ENCODE measurements at places on chromosomes 1 and 21.
A peak's percentile ranks its signal among the peaks of the same experiment; 100 is the strongest.

DNA sequence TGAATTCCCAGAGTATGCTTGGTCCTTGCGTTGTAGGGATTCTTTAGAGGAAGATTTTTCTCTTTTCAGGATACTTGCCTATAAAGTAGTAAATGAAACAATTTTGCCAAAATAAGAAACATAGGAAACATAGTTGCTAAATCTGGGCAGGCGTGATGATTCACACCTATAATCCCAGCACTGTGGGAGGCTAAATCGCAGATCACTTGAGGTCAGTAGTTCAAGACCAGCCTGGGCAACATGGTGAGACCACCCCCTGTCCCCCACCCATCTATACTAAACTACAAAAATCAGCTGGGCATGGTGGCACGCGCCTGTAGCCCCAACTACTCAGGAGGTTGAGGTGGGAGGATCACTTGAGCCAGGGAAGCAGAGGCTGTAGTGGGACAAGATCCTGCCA is 4.9 kb downstream of the ARV1 start:
- DNase-seq, result no peak

- no peak for DNase-seq
These were observed 1.2 kb upstream of the CAMTA1 start for GRCh38 chr1:6783936-6784559.

- DNase-seq, result no peak
These were observed 16.4 kb downstream of the ATP1A2 start for GRCh38 chr1:160131803-160132565.

GRCh38 chr1:98903261-98903660 is 101.4 kb downstream of the PLPPR5 start:
- DNase-seq, result no peak

- DNase-seq, result no peak
These were observed 2.6 kb downstream of the E2F2 start for GRCh38 chr1:23528250-23528978.

DNA sequence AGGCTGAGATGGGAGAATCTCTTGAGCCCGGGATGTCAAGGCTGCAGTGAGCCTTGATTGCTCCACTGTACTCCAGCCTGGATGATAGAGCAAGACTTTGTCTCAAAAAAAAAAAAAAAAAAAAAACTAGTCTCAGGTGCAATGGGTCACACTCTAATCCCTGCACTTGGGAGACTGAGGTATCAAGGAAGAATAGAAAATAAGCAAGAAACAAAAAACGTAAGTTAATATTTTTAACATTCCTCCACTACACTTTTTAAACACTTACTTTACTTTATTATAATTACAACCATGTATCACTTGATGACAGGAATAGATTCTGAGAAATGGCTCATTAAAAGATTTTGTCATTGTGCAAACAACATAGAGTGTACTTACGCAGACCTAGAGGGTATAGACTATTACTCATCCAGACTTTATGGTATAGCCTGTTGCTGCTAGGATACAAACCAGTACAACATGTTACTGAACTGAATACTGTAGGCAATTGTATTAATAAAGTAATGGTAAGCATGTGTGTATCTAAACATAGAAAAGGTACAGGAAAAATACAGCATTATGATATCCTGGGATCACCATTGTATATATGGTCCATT is 1244.1 kb upstream of the ADGRL4 start:
- no peak for DNase-seq

DNA sequence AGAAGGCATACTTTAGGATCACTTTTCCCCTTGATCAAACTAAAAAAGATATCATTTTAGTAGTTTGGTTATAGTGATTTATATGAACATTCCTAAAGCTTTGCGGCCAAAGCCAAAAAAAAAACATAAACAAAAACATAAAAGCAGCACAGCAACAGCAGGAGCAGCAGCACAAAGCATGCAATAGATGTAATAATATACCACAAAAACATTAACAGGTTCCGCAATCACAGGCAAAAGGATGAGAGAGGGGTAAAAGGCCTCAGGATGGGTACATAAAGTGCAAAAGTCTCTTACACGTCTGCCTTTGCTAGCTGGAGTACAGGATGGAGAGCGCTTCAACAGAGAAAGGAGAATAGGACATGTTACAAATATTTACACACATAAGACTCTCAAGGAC is 119.0 kb downstream of the COQ8A start:
- DNase-seq, result no peak

- DNase-seq, result no peak
These were observed 11.1 kb downstream of the RNF19B start for GRCh38 chr1:32953495-32953894.

DNA sequence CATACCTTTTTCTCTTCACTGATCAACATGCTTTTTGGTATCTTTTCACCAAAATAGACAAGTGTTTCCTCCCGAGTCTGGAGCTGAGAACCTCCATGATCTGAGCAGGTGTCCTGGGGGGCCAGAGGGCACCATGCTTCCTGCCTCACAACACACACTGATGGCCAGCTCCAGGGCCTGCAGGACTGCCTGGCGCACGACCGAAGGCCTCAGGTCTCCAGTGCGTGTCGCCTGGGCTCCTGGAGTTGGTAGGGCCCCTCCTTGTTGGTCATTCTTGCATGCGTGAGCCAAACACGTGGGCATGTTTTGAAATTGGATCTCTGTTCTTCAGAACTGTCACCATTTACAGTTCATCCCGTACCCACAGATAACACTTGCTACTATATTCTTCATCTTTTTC is 64.4 kb downstream of the SLC37A1 start:
- no peak for DNase-seq

DNA sequence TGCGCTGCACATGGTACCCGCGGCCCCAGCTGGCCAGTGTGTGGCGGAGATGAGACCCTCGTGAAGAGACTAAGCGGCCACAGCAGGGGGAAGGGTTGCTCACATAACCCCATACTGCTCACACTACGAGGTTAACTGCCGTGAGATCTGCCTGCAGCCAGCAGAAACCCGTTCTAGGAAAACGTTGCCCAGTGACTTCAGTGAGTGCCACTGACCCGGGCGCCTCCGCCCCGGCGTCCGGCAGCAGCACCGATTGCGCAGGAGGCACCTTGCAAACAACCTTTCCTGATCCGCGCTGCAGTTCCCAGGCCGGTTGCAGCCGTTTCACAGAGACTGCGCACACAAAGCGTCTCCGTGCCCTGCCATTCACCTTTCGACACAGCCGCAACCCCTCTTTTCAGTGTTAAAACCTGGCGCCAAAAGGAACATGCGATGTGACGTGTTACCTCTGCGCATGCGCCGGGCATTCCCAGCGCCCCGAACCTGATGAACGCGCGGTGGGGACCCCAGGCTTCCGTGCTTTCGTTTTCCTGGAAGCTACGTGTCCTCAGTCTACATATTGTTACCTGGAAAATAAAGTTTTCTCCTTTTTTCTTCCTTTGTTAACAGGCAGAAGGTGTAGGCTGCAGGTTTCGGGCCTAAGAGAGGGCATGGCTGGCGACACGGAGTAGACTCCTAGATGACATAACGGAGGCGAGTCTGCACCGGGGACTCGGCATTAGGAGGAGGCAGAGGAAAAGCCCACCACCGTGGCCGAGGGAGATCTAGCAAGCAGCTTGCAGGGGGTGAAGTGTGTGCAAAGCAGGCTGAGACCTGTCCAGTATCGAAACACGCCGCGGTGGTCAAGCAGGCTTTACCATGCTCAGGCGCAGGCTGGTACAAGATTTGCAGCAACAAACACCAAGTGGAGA is 8.9 kb downstream of the VPS26C start:
- DNase-seq, result peak; percentile 32

DNA sequence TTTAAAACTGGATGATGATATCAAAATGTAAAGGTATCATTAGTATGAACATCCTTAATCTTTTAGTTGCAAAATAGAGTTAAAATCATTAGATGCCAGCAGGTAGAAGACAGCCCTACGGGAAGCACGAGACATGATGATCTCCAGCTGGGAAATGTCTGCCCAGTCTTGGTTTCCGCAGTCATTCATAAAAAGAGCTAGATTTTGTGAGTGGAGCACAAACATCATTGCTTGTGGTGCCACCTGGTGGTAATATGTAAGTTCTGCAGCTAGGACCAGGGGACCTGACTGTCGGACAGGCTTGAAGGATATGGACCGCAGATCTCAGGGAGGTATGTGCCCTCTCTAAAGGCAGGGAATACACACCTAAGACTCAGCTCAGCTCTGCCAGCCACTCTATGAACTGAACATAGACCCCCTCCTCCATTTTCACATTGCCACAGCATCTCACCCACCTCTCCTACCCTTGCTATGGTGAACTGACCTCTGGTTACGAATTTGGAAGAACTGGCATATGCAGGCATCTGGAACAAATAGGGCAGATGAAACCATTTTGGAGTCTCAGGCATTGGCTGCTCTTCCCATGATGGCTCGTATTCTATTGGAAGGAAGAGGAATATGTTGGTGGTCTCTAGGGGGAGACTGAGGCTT is 9.2 kb downstream of the FCMR start:
- peak; percentile 77 for DNase-seq

GRCh38 chr1:183983371-183984105 is 54.0 kb downstream of the COLGALT2 start:
- DNase-seq, result no peak

DNA sequence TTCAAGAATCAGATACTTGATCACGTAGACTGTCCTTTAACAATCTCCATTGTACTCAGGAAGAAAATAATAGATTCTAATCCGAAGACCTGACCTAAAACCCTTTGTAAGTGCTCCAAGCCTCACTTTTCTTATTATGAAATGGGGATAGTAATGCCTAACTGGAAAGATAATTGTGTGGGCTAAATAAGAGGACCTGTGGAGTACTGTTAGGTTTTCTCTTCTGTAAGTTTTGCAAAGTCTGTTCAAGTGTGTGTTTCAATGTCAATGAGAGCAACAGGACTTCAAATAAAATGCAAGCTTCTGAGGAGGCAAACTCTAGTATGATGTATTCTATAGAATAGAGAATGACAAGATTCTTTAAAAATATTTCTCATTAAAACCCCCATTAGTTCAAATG is 348.6 kb downstream of the USP25 start:
- no peak for DNase-seq

- no peak for DNase-seq
These were observed 212.0 kb upstream of the BEND5 start for GRCh38 chr1:48988633-48989197.

DNA sequence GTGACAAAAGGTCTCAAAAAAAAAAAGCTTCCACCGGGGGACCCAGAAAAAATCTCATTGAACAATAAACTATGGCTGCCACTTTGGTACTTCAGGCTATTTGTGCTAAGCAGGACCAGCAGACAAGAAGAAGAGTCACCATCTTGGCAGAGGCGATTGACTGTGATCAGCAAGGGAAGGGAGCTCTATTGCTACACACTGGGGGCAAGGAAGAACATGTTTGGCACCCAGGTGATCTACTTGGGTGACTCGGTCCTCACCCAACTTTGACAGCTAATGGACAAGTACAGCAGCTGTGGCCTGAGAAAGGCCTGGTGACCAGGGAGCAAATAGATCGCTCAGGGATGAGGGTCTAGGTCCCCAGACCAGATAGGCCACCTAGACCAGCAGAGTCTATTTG is 53.4 kb upstream of the SRP9 start:
- no peak for DNase-seq

DNA sequence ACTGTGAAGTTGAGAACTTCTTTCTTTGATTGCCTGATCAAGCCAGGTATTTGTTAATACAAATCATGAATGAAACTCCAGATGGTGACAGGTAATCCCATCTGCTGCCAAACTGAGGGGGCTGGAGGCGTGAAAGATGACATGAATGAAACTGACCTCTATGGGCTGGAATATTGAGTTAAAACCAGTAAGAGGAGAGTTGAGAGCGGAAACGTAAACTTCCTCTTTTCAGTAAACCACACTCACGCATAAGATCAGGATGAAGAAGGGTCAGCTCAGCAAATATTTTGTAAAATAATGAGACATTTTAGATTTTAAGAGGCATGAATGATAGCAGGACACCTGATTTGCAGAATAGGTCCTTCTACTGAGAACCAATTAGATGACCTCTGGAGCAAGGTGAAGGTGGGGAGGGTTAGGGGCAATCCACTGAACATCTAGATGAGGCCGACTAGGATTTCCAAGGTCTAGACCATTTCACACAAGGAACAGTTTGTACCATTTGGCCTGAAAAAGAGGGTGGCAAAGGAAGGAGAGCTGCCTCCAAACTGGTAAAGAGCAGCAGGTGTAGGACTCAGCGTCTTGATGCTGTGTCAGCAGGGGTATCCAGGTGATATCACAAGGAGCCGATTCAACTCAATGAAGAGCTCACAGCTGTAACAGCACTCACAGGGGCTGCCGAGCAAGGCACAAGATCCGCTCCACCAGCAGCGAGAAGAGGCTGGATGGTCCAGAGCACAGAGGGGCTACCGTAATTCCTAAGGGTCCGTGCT is 132.6 kb downstream of the NTPCR start:
- DNase-seq, result no peak

DNA sequence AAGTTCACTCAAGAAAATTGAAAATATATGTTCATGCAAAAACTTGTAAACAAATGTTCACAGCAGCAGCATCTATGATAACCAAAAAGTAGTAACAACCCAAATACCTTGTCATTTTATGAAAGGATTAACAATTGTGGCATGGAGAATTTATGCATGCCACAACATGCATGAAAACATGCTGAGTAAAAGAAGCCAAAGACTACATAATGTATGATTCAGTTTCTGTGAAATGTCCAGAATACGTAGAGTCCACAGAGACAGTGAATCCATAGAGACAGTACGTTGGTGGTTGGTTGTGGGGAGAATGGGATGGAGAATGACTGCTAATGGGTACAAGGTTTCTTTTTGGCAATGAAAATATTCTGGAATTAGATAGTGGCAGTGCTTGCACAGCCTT is 148.7 kb downstream of the MAST2 start:
- DNase-seq, result no peak

- DNase-seq, result no peak
These were observed 32.7 kb upstream of the COA6 start for GRCh38 chr1:234340528-234340927.

DNA sequence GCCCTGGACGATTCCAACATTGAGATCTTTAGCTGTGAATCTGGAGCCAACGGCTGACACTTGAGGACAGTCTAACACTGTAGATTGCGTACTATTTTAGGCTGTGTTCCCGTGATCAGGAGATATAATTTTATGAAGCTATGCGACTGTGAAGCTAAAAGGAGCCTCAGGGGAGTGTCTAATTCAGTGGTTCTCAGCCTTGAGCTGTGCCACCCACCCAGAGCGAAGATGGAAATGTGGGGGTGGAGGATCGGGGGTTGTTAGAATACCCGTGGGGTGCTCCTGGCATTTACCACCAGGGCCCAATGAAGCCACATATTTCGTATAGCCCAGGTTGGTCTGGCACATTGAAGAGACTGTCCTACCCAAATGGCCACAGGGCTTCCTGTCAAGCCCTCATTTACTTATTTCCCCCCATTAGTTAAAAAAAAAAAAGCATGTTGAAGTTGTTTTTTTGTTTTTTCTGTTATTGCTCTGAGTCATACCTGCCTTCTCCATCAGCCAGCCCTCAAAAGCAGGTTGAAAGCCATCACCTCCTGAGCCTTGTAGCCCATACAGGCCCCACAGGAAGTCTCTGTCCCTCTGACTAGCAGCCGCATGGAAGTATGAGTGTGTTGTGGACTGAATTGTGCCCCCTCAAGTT is 141.7 kb downstream of the GALNT2 start:
- DNase-seq, result no peak

- DNase-seq, result no peak
These were observed 1004.2 kb downstream of the TTLL7 start for GRCh38 chr1:82994616-82995263.

Measured in cerebellar nuclear complex (tissue), 1 donor.